Stimulated activated CD4-positive, alpha-beta T cell treated with anti-CD3 and anti-CD28 coated beads, Interleukin-1b, Interleukin-23, amount 100 ng/mL, for 1 hour (primary cell): ENCODE measurements at places on chromosomes 12 and 14.

DNA sequence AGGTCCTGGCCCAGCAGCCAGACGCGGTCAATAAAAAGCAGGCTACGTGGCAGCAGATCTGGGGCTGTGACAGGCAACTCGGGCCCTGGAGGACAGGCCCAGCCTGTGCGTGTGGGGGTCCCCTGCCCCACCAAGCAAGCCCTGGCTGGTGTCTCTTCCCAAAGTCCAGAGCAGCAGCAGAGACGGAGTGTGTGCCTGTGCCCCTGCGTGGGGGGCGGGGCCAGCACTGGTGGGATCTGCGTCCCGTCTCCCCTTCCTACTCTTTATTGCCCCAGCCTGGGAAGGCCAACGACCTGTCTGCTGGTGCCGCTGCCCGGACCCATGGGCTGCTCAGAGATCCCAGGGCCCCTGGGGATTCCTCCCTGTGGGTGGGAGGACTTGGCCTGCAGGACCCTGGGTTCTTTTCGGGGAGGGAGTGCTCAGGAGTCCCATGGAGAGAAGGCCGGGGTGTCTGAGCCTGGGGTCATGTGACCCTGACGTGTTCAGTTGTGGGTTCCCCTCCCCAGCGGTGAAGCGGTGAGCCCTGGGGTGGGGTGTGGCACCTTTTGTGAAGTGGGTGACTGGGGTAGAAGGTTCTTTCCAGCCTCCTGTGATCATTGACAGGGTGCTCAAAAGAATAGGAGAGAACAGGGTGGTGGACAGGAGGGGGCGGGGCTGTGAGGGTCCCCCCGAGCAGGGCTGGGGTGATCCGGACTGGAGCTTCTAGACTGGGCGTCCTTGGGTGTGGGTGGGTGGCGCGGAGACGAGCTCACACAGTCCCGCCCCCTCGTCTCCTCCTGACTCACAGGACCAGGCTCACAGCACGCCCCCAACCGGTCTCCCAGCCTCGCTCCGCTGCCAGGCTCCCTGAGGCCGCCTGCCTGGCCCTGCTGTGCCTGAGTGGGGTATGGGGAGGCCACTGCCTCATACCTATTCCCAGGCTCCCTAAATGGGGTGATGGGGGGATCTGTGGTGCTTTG, 22.4 kb downstream of the ASPG start:
- DNase-seq: no peak

- DNase-seq: no peak
Observed at GRCh38 chr14:71675126-71675899, 256.9 kb upstream of the RGS6 start.

DNA sequence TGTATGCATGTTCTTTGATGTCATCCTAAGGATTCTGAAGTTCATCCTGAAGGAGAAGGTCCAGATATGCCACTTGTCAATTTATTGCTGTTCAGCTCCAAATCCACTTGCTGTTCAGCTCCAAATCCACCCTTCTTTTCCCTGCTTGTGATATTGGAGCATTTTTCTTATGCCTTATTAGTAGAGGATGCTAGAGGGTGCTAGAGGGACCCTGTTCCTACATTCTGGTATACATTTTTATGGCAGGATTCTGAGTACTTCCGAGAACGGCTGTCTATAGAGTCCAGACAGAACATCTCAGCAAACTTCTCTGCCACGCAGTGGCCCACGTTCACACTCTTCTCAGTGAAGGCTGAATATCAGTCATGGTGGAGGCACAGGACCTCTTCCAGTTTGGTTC, 406.7 kb downstream of the NOVA1 start:
- DNase-seq: no peak

DNA sequence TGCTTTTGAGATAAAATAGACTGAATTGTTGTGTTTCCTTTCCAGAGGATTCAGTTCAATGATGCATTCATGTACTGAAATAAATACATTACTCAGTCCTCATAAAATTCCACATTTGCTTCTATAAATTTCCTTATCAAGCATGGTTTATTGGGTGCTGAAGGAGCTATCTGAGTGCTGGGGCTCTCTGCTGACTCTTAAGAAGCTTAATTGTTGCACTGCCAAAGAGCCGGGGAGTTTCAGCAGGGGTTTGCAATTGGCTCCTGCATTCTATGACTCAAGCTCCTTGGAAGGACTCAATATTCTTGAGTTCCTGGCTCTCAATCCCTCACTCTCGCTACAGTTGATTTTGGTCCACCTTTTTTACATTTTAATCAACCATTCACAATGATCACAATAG, 69.8 kb upstream of the PYGL start:
- DNase-seq: no peak

GRCh38 chr14:97361958-97362357, 564.8 kb downstream of the VRK1 start:
- no peak for DNase-seq

DNA sequence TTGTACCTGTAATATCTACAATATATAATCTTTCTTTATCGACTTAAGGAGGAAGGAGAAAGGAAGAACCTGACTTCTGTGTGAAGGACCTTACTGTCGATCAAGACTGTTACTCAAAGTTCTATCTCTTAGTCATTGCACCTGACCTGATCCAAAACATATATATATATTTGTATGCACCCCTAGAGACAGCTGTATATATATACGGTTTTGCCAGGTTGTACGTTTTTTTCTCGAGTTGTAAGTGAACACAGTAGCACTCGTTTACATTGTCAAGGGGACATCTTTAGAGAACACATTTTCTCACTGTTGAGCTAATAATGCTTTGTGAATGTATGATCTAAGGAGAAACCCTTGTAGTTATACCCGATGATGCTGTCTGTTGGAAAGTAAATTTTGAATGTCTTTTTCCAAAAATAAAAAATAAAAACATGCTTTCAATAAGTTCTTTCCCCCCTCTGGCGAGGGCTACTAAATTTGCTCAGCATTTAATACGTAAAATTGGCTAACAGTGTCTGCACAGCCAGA, 536 bp upstream of the SLC35E3 start:
- DNase-seq: no peak

- no peak for DNase-seq
Observed at GRCh38 chr14:56803816-56804535, 6.3 kb downstream of the OTX2 start.

DNA sequence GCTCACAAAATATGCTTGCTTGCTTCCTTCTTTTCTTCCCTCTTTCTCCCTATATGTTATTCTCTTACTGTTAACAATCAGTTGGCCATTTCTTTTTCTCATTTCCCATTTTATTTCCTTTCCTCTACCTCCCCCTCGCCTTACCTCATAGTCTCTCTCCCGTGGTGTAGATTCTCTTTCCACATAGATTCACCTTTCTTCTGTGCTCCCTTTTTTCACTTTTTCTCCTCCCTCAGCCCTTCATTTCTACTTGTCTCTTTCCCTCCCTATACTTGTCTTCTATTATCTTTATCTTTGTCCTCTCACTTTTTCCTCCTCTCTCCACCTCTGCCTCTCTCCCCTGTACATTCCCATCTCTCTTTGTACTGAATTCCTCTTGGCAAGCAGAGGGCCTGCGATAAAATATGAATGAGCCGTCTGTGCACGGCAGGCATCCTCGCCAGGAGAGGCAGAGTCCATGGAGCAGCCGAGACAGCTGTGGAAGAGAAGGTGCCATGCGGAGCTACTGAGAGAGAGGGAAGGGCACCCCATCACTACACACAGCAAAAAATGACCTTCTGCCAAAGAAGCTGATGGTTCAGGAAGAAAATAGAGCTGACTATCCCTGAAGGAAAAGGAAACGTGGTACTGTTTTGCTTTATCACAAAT, 12.1 kb downstream of the C14orf93 start:
- DNase-seq: no peak

- DNase-seq: no peak
Observed at GRCh38 chr14:103551338-103551762, 11.1 kb downstream of the BAG5 start.

GRCh38 chr12:74725154-74725553, 187.5 kb downstream of the ATXN7L3B start:
- no peak for DNase-seq

DNA sequence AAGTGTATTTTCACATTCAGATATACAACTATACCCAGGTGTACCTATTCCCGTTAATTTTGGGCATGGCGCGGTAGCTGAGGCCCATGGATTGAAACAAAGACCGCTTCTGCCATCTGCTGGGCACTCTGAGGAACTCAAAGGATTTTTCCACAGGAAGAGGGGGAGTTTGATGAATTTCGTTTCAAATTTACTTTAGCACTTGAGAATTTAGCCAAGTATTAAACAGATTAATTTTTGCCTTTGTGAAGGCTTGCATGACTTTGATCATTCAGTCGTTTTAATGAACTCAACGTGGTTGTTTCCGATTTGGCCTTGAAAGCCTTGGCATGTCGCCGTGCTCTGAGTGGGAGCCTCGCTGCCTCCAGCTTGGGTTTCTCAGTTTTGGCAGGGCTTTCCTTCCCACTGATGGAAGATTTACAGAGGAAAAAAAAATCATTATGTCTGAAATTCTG, 153.2 kb upstream of the DDHD1 start:
- no peak for DNase-seq

DNA sequence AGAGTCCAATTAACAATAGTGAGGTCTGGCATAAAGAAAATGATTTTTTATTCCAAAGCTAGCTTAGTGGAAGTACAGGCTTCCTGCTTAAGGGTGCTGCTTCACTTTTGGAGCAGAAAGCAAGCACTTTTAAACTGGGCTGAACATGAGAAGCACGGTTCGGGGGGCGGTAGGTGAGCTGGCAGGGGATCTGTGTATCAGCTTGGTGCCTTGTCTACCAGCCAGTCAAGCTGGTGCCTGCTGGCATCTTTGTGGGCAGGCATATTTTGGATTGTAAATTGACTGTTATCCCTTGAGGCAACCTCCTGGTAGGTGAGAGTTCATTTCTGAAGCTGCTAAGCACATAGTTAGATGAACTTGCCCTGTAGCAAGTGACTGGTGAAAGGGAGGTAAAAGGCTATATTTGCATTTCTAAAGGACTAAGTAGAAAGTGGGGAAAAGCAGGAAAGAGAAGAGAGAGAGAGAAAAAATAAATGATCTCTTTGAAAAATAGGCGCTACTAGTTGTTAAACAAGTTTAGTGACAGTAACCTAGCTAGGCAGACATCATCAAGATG, 121.1 kb upstream of the SYT10 start:
- no peak for DNase-seq

- DNase-seq: no peak
Observed at GRCh38 chr12:80794551-80794950, 77.8 kb downstream of the MYF5 start.

DNA sequence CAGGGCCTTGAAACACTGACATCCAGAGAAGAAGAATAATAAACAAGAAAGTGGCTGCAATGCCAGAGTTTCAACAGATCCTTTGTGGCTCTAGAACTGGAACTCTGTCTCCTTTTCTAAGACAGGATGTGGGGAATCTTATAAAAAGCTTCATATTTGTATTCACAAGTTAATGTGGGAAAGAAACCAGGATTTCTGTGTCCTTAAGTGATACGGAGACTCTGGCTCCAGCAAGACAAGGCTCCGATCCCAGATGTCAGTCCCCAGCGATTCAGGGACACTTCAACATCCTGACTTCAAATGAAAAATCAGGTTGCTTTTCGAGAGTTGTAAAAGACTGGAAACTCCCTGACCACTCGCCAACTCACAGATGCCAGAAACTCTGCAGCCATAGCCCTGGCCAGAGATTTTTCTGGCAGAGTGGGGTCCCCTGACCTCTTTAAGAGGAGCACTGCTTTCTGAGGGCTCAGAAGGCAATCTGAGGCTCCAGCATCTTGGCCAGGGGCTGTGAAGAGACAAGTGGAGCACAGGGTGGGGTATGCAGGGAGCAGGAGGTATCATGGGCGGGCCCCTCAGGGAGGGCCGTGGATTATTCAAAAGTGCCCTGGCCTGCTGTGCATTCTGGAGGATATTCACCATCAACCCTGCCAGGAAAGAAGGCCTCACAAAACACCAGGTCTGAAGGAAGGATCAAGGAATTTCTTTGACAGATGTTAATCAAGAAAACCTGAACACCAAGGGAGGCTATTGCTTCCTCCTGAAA, 53.3 kb downstream of the TMX1 start:
- no peak for DNase-seq

- DNase-seq: no peak
Observed at GRCh38 chr14:90674716-90675115, 141.5 kb downstream of the TTC7B start.

DNA sequence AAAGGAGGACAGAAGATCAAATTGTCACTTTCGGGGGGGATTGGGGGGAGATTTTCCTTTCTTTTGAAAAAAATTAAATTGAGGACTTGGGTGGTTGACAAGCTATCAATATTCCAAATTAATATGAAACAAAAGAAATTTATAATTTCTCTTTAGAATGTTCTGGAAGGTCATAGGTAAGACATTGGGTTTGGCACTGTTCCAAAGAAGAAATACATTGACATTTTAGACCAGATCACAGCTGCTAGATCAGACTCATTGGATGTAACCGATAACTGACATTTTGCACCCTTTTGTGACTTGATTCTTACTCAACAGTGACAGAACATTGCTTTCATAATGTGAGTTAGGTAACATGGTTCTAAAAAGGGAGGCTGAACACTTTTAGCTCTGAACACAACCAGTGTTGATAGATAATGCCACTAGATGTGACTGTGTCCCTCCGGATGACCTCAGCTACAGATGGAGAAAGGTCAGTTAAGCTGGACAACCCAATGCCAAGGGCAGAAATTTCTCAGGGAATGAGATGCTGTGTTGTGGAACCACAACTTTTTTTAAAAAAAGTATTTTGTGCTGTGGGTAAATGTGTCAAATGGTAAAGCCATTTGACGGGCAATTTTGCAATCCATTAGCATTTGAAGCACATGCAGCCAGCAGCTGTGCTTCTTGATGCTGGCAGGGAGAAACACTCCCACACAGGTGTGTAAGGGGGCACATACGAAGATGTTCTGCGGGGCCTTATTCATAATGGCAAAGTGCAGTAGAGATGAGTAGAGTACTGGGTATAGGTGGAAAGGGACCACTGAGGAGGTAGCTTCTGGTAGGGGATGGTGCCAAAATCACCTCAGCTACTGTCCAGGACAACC, 62.9 kb downstream of the RFX4 start:
- DNase-seq: no peak

- DNase-seq: no peak
Observed at GRCh38 chr12:90938451-90938850, 16.5 kb downstream of the CCER1 start.

- no peak for DNase-seq
Observed at GRCh38 chr12:106429636-106430035, 72.1 kb downstream of the POLR3B start.

GRCh38 chr12:52415870-52416750, 10.0 kb upstream of the KRT82 start:
- no peak for DNase-seq

DNA sequence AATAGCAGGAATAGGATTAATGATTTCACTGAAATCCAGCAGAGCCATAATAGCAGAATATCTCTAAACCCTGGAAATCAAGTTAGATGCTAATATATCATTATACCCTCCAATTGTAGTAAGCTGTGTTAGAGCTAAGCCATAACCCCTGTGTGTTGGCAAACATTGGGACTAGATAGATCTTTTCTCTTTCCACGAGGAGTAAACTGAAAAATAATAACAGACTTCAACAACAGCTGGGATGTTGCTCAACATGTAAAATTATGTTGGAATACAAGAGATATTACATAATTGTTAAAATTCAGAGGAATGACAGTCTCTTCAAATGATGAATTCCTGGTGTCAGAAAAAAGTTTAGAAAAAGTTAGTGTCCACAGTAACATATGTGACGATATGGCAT, 383.8 kb downstream of the SNAPC1 start:
- DNase-seq: no peak

GRCh38 chr12:67531501-67531900, 117.0 kb upstream of the DYRK2 start:
- no peak for DNase-seq
